ENCODE measurements at places on chromosomes 16 and 17.

DNA sequence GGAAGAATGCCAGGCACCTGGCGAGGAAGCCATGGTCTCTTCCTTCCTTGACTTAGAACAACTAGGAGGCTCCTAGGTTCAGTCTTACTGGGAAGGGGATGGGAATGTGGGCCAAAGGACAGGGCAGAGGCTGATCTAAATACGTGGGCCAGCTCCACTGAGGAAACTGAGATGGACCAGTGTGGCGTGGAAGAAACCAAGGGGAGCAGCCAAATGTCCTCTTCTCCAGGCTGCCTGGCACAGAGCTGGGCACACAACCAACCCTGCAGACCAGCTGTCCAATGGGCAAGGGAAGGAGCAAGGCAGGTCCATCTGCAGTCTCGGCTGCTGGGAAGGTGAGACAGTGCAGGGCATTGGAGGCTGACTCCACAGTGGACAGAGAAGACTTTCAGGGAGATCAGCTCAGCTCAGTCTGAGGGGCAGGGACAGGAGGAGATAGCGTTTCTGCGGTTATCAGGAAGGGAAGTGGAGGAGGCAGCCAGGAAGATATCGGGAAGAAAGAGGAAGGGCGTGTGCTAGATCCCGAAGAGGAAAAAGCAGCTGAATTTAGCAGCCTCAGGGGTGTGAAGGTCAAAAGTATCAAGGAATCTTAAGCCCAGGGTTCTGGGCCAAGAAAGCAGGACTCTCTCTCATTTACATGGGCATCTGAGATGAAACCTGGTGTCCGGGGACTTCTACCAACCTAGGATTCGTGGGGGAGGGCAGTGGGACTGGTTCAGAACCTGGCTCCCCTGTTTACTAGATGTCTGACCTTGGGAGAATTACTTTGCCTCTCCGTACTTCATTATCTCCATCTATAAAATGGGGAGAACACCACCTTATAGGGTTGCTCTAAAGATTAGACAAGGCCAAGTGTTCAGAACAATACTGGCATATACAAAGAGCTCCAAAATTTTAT is 1.8 kb downstream of the KIFC3 start:
- DNase-seq: no peak

- no peak for DNase-seq
Measured at GRCh38 chr17:15261258-15261801, 3.8 kb downstream of the PMP22 start.

DNA sequence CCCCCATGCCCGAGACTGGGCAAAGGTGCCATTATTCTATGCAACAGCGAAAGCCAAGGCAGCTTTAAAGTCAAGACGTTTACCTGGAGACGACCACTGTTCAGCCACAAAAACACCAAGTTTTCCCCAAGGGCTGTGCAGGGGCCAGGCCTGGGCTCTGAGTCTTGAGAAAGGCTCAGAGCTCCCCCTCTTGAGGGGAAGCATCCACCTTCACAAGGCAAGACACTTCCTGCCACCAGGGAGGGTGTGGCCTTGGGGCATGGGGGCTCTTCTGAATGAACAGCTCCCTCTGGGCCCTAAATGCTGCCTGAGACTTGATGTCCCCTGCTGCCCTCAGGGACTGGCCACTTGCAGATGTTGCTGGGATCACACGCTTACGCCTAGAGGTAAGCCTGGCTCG is 26.5 kb downstream of the PDIA2 start:
- DNase-seq: no peak

- DNase-seq: no peak
Measured at GRCh38 chr17:383771-384621, 31.4 kb upstream of the RPH3AL start.

DNA sequence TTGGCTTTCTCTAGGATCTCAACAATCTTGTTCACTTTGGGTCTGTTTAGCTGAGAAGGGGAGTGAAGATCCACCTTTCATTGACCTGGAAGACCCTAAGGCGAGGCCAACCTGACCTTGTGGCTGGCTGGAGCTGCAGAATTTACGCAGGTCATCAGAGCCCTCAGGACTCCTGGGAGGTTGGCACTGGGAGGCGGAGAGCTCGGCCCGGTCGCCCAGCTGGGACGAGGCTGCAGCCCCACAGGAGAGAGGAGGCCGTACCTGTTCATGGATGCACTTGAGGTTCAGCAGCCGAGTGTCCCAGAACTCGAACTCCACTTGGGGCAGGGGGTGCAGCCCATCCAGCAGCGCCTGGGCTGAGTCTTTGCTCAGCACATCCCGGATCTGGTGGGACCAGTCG is 5.9 kb downstream of the DNAH17 start:
- DNase-seq: no peak

DNA sequence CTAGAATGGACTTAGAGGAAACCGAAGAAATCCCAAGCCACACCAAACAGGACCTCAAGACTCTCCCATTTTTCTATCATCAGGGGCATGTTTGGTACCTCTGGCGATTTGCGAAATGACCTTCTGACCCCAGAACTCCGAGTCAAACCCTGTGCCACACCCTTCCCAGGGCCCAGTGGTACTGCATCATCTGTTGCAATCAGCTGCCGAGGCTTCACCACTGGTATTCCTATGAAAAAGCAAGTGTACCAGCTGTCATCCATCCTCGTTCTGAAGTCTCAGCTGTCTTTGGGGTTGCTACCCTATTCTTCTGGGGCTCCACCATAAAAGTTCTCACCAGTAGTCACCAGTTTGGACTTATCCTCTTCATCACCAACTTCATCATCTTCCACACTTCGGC is 2.3 kb upstream of the RSKR start:
- no peak for DNase-seq

GRCh38 chr16:30439720-30440348 is 5.8 kb downstream of the SEPHS2 start:
- no peak for DNase-seq

- no peak for DNase-seq
Measured at GRCh38 chr17:17467720-17468119, 9.1 kb upstream of the MED9 start.

DNA sequence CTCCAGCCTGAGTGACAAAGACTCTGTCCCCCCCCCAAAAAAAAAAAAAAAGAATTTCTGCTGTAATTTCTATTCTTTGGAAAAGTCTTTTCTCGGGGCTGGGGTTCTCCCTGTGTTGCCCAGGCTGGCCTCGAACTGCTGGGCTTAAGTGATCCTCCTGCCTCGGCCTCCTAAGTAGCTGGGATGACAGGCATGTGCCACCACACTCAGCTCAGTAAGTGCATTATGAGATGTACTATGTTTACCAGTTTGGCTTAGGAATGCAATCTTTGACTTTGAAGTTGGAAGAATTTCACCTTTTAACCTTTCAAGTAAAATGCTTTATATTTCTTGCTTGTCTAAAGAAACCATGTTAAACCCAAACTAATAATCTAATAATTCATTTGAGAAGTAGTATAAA is 28.0 kb upstream of the ADCY7 start:
- no peak for DNase-seq

DNA sequence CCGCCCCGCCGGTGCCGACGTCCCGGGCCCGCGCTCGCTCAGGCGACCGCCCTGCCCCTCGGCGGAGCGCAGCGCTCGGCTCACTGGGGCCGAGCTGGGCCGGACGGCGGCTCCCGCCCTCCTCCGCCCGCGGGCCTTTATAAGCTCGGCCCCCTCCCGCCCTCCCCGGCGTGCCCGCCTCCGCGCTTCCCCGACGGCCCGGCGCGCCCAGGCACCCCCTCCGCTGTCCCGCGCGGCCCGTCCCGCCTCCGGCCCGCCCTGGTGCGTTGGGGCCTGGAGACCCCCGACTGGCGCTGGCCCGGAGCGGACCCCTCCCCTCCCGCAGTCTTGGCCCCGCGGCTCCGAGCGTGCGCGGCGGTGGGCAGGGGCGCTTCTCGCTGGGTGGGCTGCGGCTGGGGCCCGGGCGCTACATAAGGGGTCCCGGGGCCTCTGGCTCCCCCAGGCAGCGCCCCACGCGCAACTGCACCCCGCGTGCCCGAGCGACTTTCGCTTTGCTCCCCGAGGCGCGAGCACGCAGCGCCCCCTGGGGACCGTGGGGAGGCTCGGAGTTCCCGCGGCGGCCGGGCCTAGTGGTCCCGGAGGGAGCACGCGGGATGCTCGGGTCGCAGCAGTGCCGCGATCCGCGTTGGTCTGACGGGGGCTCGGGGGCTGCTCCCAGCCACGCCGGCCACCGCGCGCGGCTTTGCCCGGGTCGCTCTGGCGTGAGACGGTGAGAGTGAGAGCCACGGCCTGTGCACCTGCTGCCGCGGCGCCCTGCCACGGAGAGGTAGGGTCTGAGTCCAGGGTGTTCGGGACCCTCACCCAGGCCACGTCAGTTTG is at the start of gene PIEZO1:
Gene PIEZO1, minus strand, starts transcription at position 115 of the 819 bp plus-strand sequence. CDS start 256 bp downstream, outside the sequence.
- peak; percentile 49 for DNase-seq

DNA sequence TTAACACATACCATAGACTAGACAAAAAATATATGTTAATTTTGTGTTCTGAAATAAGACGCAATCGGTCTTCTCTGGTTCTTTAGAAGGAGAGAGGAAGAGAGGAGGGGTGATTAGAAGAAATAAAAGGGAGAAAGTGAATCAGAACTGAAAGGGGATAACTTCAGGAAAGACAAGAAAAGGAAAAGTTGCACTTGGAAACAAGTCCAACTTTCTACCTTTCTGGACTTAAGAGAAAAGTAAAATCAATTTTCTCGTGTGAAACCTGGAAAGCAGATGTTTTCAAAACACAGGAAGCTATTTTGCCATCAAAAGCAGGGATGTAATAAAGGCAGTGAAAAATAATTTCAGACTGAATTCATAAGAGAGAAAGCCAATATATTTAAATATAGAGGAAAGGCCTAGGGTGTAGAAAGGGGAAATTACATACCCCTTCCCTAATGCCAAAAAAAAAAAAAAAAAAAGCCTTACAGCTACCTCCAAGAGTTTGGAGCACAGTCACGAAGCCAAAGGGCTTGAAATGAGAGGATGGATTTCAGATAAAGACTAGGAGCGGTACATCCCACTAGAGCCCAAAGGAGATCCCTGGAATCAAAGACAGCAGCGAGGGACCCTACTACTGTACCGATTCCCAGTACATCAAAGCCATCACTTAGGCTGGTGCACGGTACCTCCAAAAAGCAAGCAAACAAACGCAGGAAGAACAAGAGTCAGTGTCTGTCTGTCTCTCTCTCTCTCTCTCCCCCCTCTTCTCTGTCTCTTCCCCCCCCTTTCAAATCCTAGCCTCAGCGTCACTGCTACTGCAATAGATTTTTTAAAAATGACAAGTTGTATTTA is 12.1 kb upstream of the ZFHX3 start:
- DNase-seq: no peak

DNA sequence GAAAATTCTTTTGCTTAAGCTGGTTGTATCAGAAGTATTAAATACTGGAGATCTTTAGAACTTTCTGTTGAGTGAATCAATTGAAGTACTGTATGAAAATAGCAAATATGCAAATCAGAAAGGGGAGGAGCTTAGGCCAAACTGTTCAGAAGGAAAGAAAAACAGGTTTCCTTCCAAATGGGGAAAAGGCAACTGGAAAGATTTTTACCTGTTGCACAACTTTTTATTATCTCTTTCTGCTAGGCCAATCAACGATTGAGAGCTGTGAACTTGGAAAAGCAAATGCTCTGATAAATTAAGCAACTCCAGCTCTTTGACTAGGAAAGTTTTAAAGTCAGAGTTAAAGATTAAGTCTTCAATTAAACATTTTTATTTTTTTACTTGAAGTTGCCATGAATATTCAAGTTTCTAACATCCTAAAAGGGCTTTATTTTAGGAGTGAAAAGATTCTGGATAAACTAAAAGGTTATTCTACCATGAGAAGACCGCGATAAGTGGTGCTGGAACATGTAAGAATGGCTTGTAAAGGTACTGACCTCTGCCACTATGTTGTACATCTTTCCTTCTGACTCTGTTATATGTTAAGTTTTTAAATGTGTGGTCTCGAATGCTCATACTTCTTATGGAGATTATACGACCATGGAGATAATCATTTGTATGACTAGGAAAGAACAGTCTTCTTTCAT is 16.5 kb downstream of the DCUN1D3 start:
- DNase-seq: no peak

GRCh38 chr16:78659216-78659615 is 559.8 kb downstream of the WWOX start:
- DNase-seq: no peak

DNA sequence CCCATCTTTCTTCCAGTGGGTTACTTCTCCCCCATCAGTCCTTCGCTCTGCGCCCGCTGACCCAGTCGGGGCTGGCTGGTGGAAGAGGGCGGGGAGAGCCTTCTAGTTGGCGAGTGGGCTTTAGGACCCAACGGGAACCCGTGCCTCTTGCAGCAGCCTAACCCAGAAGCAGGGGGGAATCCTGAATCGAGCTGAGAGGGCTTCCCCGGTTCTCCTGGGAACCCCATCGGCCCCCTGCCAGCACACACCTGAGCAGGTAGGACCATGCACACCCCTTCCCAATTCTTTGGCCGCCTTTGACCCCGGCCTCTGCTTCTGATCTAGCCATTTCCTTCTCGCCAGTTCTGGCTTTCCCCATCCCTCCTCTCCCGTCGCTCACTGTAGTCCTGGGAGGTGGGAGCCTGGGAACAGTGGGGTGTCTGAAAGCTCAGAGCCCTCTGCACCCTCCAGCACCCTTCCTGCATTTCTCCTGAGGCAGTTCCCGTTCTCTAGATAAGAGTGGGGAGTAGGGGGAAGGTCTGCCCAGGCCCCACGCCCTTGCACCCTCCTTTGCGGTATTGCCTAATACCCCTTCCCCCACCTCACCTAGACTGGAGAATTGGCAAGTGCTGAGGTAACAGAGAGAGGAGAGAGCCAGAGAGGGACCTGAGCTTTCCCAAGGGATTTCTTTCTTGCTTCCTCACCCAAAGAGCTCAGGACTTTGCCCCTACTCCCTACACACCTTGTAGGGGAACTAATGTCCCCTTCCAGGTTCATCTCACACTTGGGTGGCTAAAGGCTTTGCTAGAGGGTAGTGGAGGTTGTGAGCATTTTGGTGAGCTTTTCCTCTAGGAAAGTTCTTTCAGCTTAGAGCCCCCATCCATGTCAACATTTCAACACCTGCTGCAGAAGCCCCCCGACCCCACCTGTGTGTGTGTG is at the start of gene RARA:
Gene RARA, plus strand, starts transcription at position 150 of the 918 bp plus-strand sequence. CDS start 22,039 bp downstream, outside the sequence.
- no peak for DNase-seq

- no peak for DNase-seq
Measured at GRCh38 chr16:23288726-23289512, 13.2 kb upstream of the SCNN1B start.

- no peak for DNase-seq
Measured at GRCh38 chr16:56451753-56452689, 667 bp downstream of the OGFOD1 start.

GRCh38 chr17:8275421-8276290 is 12.8 kb upstream of the RANGRF start:
- no peak for DNase-seq

DNA sequence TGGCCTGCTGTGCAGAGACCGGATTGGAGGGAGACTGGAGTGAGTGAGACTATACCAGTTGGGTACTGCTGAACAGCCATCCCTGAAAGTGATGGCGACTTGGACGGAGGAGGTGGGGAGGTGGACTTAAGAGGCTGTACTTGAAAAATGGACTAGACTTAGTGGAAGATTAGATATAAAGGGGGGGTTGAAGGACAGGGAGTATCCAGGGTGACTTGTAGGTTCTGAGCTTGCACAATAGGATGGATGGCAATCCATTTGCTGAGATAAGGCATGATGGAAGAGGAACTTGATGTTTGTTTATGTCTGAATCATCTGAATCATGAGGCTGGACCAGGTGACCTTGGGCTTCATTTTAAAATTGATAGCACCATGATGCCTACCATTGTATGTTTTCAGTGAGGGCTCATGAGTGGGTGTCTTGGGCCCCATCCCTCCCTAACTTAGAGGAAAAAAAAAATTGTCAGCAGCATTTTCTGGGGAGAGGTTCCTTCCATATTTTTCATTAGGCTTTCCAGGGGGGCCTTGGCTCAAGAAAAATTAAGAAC is 41.2 kb downstream of the PRKCA start:
- no peak for DNase-seq

- DNase-seq: no peak
Measured at GRCh38 chr16:54346041-54346440, 59.5 kb upstream of the IRX3 start.

- DNase-seq: no peak
Measured at GRCh38 chr17:57948169-57948554, 7.0 kb downstream of the CUEDC1 start.
